Peyer's patch (tissue), 4 donors: ENCODE measurements at places on chromosomes 2 and 18.

GRCh38 chr2:132547090-132547687, 122.8 kb downstream of the LYPD1 start:
- DNase-seq, result peak; percentile 60

GRCh38 chr2:45093663-45094062, 84.4 kb upstream of the SIX2 start:
- no peak for DNase-seq

DNA sequence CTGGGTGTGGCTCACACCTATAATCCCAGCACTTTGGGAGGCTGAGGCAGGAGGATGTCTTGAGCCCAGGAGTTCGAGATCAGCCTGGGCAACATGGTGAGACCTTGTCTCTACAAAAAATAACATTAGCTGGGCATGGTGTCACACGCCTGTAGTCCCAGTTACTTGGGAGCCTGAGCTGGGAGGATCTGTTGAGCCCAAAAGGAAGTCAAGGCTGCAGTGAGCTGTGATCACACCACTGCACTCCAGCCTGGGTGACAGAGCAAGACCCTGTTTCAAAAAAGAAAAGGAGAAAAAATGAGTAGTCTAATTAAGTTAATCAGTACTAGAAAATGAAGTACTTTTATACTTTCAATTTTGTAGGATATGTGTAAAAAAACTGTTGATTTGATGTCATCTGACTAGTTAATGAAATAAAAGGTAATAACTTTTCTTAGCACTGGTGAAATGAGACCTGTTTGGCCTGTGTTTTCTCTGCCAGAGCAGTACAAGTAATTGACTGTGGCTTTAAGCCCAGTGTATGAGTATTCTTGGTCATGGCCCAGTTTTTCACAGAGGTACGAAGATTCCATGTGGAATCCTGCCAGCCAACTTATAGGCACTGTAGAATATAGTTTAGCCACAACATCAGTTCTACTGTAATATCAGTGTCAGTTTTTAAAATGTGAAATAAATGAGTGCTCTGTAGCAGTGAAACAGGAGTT, 35.8 kb downstream of the MFSD6 start:
- no peak for DNase-seq

DNA sequence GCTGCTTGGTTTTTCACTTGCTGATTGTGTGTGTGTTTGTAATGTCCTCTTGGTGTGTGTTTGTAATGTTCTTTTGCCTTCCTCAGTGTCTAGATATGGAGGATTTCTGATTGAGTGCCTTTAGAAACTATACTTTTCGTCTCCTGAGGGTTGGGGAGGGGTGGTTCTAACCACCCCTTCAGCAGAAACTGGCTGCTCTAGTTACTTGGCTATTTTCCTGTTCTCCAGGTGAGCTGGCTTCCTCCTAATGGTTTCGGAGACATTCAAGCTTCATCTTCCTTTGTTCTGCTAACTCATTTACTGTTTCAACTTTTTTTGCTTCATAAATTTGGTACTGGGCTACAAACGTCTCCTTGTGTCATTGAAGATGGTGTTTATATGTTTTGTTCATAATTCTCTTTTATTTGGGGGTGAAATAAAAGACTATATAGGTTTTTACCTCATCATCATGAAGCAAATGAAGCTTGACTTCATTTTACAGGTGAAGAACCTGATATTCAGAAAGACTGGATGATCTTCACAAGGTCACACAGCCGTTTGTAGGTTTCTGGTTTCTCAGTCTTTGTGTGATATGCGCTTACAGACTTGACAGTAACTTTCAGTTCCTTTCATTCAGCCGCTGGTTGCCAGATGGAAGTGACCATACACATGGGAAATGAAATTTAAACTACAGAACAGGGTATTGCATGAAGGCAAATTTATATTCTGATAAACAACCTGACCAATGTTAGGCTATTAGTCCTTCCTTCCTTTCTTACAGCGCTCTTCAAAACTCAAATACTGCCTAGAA, 238.5 kb downstream of the GALR1 start:
- no peak for DNase-seq

- peak; percentile 54 for DNase-seq
Observed at GRCh38 chr2:30267161-30267975, 36.0 kb downstream of the LBH start.

DNA sequence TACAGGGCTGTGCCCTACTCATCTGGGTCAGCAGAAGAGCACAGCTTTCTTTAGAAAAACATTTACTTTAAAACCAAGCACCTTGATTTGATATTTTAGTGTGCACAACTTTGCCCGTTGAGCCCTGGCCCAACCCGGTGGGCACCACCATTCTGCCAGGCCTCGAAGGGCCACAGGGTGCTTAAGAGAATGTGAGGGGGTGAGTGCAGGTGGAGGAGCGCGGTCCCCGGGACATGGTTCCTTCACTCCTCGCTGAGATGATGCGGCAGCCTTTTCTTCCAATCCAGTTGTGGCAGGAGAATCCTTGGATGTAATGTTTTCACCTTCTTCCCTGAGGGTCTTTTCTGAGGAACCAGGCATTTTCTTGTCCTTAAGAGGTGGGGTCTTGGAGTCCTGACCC, 119.0 kb downstream of the RPIA start:
- no peak for DNase-seq

GRCh38 chr2:173354073-173354581, 545 bp upstream of the CDCA7 start:
- no peak for DNase-seq

DNA sequence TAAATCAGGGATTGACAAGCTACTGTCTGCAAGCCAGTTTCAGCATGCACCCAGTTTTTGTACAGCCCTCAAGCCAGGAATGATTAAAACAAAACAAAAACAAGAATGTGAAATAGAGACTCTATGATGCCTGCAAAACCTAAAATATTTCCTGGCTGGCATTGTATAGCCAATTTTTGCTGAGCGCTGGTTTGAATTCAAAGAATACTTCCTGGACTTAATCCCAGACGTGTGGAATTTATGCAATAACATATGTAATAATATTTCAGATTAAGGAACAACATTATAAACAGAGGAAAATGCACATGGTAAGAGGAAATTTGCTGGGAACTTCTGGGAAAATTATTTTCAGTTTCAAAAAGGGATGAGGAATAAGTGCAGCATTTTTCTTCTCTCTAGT, 148.1 kb upstream of the RPRM start:
- no peak for DNase-seq

GRCh38 chr18:74563999-74564398, 29.7 kb downstream of the CNDP1 start:
- DNase-seq, result no peak

DNA sequence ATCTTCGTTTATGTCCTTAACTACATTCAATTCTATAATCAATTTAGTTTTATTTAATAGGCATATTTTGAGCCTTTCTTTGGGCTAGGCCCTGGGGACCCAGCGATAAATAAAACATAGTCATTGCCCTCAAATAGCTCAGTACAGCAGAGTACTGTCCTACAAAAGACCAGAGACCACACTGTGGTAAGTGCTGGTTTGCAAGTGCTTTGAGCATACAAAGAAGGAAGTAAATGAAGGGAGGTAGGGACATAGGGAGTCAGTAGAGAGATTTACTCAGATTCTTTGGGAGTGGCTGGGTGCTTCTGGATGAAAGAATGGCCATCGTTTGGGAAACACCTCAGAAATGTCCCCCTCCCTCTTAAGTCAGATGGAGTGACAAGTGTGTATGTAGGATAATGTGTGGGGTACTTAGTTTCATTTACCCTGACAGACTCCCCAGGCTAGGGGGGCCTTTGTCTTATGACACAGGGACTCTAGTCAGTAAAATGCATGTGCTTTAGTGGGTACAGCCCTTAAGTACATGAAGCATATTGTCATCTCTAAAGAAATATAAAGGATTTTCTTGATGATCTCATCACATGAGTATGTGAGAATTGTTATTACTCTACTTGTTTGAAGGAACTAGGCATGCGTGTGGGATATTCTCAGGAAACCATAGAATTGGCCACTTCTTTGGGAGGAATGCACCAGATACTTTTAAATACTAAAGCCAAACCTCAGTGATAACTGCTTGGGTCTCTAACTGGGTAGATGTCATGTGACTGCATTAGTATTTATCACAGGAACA, 35.1 kb downstream of the MAPRE2 start:
- no peak for DNase-seq

DNA sequence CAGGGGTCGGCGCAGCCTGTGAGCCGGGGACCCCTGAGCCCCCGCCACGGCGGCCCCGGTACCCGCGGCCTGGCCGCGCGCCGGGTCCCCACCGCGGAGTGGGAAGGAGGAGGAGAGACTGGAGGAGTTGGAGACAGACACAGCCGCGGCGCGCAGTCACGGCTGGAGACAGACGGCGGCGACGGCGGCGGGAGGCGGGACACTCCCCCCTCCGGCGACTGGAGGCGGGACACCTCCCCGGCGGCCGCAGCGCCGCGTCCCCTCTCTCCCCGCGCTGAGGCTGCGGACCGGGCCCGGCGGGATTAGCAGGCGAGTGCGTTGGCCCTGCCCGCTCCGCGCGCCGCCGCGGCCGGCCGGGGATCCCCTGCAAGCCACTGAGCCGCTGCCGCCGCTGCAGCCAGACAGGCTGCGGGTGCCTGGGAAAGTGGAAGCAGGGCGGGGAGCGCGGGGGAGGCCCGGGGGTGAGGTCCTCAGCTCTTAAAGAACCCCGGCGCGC, 1.0 kb upstream of the LDLRAD4 start:
- peak; percentile 77 for DNase-seq

DNA sequence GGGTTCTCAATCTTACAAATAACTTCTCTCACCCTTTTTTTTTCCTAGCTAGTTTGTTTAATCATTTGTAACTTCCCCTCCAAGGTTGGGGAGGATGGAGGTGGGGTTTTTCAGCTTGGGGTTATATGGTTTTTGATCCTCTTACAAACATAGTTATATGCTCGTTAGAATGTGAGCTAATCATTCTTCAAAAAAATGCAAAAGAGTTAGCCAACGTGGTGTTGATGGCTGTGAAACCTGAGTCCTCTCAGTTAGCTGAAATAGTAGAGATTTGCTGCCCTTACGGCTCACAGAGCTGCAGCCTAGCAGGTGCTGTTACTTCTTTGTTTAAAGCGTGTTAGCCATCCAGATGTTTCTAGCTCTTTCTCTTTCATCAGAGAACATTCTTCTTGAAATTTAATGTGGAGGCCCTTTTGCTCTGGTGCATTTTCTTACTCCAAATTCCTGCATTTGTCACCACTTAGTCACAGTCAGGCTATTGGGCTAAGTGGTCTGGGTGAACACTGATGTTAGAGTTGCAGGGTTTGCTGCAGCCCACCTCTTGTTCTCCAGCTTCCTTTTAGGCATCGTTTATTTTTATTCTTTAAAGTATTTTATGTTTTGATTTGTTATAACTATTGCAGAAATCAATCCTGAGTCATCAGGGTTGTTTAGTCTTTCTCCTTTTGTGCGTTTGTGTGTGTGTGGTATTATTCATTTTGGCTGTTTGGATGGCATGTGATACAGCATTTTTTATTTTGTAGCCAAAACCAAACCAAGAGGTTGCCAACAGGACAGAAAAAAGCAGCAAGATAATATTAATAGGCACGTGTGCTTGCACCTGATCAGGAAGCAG, 41.1 kb downstream of the LIMS1 start:
- DNase-seq, result no peak
